ENCODE measurements at places on chromosomes 2 and 18.

- peaks cover 10% of the 10 kb centered on the region for H3K27me3 ChIP-seq
- DNase-seq = no peak
- H3K4me3 ChIP-seq = no peak overlapping the region
- H3K36me3 ChIP-seq = no peaks in the 10 kb centered on the region
- no peak overlapping the region for H3K27ac ChIP-seq
Measured at GRCh38 chr2:15776629-15776919, 163.8 kb upstream of the MYCN start.

GRCh38 chr2:233892793-233893192, 24.4 kb upstream of the TRPM8 start:
- peaks cover 78% of the 10 kb centered on the region for H3K27me3 ChIP-seq
- no peaks in the 10 kb centered on the region for H3K36me3 ChIP-seq
- DNase-seq = no peak
- no peaks in the 10 kb centered on the region for H3K4me1 ChIP-seq

DNA sequence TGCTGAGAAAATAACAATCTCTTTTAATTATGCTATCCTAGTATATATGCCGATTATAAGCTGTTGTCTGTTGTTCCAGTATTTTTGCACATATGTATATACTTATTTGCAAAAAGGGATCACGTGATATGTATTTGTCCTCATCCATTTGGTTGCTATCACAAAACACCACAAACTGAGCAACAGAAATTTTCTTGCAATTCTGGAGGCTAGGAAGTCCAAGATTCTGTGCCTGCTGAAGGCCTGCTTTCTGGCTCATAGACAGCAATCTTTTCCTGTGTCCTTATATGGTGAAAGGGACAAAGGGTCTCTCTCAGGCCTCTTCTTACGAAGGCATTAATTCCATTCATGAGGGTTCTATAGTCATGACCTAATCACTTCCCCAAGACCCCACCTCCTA, 186.5 kb downstream of the LPIN1 start:
- no peak for DNase-seq
- no peak overlapping the region for H3K27ac ChIP-seq
- peaks cover 10% of the 10 kb centered on the region for H3K4me1 ChIP-seq
- peaks cover 2% of the 10 kb centered on the region for H3K36me3 ChIP-seq
- H3K4me3 ChIP-seq = no peak overlapping the region

DNA sequence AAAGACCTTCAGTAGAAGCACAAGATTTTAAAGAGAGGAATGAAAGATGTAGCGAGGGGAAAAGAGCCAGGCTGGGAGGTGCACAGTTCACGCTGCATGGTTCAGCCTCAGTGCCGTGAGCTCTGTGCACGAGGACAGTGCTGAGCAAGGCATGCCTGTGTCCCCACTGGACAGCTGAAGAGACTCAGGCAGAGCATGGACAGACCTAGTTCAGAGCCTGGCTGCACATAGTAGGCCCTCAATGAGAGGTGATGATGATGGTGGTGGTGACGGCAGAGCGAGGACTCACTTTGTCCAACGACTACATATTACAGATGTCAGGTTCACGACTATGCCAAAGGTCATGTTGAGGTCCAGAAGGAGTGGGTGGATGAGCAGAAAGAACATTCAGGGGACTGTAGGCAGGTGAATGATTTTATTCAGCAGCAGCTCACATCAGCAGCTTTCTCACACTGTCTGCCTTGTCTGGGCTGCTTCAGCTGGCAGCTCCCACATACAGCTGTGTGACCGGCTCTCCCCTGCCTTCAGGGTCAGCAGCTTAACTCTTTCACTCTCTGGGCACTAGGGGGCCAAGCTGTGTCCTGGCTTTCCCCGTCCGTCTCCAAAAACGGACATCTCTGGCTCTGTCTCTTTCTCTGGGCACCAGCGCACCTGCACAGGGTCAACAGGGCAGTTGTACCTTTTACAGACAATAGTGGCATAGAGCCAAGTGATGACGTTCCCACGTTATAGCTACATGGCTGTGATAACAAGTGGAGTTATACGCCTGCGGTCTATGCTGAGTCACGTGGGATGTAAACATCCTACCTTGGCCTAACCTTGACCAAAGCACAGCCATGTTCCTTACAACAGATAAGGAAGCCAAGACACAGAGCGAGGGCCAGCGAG, 128.8 kb upstream of the MSH6 start:
- H3K27ac ChIP-seq = no peak overlapping the region
- H3K36me3 ChIP-seq = no peaks in the 10 kb centered on the region
- peaks cover 9% of the 10 kb centered on the region for H3K4me1 ChIP-seq
- H3K4me3 ChIP-seq = no peak overlapping the region
- peaks cover 26% of the 10 kb centered on the region for H3K27me3 ChIP-seq

DNA sequence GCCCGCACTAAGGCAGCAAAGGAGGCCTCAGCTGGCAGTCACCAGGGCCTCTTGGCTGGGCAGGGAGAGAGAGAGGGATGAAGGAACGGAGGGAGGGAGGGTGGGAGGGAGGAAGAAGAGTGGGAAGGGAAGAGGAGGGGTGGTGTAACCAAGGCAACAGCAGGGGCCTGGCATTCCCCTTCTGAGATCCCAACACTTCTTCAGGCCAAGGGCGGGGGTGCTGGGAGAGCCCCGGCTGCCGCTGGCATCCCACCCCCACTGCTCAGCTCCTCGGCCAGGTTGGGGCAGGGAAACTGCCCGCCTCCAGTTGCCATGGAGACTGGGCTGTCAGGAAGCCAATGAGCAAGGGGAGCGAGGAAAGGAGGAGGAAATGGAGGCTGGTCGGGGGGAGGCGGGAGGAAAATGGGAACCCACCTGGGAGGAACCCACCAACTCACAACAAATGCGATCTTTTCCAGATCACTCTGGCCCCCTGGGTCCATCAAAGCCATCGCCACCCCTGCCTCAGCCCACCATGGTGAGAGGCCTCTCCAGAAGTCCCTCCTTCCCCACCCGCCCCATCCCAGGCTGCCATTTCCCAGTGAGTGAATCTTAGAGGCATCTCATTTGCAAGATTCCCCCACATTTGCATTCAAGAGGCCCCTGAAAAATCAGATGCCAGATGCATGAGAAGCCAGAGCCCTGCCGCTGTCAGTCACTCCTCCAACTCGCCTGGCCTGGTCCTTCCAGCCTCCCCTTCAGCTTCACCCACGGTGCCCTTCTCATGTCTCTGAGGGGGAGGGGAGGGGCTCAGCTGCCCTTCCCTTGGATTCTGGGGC, 12.4 kb downstream of the SH2D6 start:
- no peak overlapping the region for H3K27ac ChIP-seq
- no peaks in the 10 kb centered on the region for H3K27me3 ChIP-seq
- no peaks in the 10 kb centered on the region for H3K36me3 ChIP-seq
- no peak overlapping the region for H3K4me3 ChIP-seq
- peaks cover 33% of the 10 kb centered on the region for H3K4me1 ChIP-seq
- DNase-seq = no peak

DNA sequence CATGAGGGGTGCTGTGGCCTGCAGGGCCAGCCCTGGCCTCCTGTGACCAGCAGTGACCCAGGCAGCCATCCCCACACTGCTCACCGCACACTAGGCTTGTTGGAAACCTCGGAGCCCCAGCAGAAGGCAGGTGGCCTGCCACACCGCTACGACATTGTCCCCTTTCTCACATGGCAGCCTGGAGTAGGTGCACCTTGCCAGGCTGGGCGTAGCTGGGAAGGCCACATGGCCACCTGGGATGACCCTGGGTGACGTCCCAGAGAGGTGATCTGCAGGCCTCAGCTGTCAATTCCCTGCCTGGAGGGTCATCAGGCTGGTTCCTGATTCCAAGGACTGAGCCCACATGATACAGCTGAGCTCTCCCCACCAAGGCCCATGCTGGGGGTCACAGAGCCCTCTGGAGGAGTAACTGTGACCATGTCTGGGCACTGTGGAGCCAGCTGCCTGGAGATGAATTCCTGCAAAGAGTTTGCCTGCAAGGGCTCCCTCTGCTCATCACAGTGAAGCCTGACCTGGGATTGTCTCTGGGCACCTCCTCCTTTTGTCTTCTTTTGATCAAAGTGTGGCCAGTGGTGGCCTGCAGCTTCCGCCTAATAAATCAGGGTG, 119.6 kb upstream of the OTOS start:
- peaks cover 2% of the 10 kb centered on the region for H3K36me3 ChIP-seq
- no peak overlapping the region for H3K27ac ChIP-seq
- H3K4me3 ChIP-seq = no peak overlapping the region
- no peaks in the 10 kb centered on the region for H3K4me1 ChIP-seq
- DNase-seq = peak; percentile 77
- H3K27me3 ChIP-seq = peaks cover 14% of the 10 kb centered on the region

DNA sequence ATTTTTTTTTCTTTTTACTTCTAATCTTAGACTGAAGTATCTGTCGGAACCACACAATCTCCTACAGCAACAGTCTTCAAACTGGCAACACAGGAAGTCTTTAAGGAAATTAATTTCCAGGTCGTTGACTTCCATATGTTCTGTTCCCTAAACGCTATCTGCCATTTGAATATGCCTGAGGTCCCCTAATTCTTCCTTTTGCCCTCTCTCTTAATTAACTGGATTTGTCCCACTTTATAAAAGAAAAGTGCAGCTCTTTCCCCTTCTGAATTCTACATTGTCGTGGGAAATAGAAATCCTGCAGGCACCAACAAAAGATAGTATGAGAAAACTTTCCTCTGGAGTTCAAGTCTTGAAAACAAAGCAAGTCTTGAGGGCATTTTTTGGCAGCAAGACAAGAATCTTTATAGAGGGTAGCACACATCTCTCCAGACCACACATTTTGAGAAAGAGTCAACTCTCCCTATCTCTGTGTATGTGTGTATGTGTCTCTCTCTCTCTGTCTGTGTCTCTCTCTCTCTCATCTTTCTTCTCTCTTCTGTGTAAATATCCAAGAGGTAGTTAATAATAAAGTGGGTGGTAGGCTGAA, 879.8 kb downstream of the SOCS6 start:
- H3K36me3 ChIP-seq = no peaks in the 10 kb centered on the region
- no peaks in the 10 kb centered on the region for H3K27me3 ChIP-seq
- H3K27ac ChIP-seq = no peak overlapping the region
- H3K4me3 ChIP-seq = no peak overlapping the region
- DNase-seq = no peak

DNA sequence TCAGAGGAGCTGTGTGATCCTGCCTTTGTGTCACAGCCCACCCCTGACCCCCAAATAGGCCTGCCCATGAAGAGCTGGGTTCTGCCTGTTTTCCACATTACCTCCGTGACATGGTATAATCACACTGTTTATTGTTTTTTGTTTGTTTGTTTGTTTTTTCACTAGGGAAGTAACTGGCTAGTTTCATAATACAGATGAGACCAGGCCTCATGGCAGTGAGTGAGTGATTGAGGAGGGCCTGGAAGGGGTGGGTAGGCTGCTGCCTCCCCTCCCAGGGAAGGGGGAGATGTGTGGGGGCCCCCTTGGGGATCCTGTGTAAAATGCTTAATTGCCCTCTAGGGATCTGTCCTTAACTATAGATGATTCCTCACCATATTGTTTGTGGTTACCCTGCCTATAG, 190.5 kb downstream of the LDLRAD4 start:
- no peaks in the 10 kb centered on the region for H3K27me3 ChIP-seq
- H3K4me3 ChIP-seq = no peak overlapping the region
- no peaks in the 10 kb centered on the region for H3K4me1 ChIP-seq
- H3K36me3 ChIP-seq = no peaks in the 10 kb centered on the region

- peaks cover 22% of the 10 kb centered on the region for H3K36me3 ChIP-seq
- no peak for DNase-seq
- H3K4me1 ChIP-seq = peaks cover under 1% of the 10 kb centered on the region
- H3K27ac ChIP-seq = no peak overlapping the region
- no peaks in the 10 kb centered on the region for H3K27me3 ChIP-seq
Measured at GRCh38 chr2:239055756-239056493, 208.0 kb downstream of the TWIST2 start.

DNA sequence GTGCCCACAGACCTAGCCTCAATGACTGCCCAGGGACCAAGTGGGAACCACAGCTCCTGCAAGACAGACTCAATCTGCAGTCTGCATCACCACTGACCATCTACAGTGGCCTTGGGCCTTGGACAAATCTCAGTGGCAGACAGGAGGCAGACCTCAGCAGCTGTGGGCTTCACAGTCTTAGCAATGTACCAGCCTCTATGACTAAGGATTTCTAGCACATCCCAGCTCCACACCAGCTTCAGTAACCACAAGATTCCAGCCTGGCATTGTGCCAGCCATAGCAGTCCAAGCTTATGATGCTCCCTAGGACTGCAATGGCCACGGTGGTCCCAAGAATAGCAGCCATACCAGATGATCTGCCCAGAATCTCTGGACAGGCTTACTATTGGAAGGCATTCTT, 19.6 kb upstream of the WDR75 start:
- DNase-seq = no peak
- H3K27ac ChIP-seq = no peak overlapping the region
- no peaks in the 10 kb centered on the region for H3K36me3 ChIP-seq
- H3K4me3 ChIP-seq = no peak overlapping the region
